ENCODE measurements at places on chromosomes 1 and 21. TPM values are rescaled to one million over a fixed set of nuclear protein-coding genes. Genes with fewer than 3 reads are reported as not detected.

The GJC2 gene
- total RNA-seq, result 0.17 TPM

The SLC2A5 gene
- total RNA-seq, result not detected

The GFI1 gene
- total RNA-seq, result 44.2 TPM

The LCK gene
- 156 TPM for total RNA-seq

The GJA8 gene
- total RNA-seq, result not detected

The GDAP2 gene
- total RNA-seq, result 20.0 TPM

The DDR2 gene
- total RNA-seq, result 0.26 TPM

The TMEM51 gene
- total RNA-seq, result 0.15 TPM

The RNU1-3 gene
- 1,386 TPM for total RNA-seq

The RIPK4 gene
- total RNA-seq, result 0.49 TPM

The SNRPE gene
- 370 TPM for total RNA-seq

The KCNT2 gene
- not detected for total RNA-seq

The CELA3A gene
- not detected for total RNA-seq

GRCh38 chr1:221925947-221926346, 184.1 kb upstream of the DUSP10 start:
- no peak for DNase-seq

GRCh38 chr1:113809670-113810602, 2.3 kb downstream of the RSBN1 start:
- DNase-seq, result no peak

DNA sequence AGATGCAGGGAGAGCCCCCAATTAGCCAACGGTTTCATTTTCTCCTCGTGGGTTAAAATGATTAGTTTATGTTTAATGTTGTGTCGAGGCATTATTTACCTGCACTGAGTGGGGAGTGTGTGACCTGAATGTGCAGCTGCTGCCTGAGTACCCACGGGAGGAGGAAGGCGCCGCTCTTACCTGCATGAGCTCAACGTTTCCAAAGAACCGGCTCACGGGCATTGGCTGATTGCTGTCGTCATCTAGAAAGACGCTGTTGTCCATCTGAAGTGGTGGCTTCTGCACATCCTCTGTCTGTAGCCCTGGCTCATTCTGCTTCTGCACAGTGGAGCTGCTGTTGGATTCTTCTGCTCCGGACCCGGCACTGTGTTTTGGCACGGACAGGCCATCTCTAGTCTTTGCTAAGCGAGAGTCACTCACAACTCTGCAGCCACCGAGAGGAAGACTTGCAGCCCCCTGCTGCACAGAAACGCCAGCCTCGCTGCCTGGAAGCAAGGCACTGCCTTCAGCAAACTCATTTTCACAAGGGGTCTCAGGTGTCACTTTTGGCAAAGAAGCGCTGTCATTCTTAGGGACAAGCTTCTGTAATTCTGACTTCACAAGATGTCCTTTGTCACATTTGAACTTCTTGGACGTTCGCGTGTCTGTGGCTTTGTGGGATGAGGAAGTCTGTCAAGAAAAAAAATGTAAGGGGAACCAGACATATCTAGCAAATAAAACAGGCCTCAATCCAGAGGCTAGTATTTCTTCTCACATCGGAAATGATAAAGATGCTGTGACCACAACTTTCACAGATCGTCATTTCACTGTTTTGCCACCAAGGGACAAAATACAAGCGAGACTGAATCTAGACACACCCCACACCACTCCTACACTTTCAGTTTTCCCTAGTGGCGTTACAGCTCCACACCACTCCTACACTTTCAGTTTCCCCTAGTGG, 9.4 kb downstream of the C1orf174 start:
- no peak for DNase-seq

GRCh38 chr1:230281556-230281955, 144.6 kb downstream of the PGBD5 start:
- DNase-seq, result no peak

DNA sequence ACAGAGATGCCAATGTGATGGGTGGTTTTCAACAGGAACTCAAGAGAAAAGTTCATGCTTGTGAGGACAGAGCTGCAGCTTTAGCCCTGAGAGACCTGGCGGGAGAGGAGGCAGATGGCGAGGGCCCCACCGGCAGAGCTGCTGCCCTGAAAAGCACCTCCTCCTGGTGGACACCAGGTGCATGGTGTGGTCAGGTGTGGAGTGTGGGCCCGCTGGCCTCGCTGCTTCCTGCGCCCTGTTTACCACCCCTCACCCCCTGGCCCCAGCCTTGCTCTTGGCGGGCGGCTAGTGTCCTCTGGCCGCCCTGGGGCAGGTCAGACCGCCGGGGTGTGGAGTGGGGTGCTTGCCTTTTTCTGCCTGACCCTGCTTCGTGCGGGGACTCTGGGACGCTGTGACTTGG, 42.8 kb downstream of the PRKCZ start:
- DNase-seq, result no peak

DNA sequence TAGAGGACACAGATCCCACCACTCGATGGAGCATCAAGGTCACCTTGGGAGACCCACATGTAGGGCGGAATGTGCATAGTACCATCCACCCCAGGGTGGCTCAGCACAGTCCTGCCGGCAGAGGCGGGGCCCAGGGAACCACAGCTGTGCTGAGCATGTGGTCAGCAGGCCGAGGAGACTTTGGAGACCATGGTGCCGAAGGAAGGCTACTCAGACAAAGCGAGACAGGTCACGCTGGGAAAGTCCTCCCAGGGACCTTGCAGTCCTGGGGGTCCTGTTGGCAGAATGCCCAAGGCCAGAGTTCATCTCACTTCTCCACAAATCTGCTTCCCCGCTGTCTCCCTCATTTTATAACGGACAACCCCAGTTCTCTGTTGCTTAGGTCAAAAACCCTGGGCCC, 22.5 kb downstream of the WNT3A start:
- DNase-seq, result no peak

DNA sequence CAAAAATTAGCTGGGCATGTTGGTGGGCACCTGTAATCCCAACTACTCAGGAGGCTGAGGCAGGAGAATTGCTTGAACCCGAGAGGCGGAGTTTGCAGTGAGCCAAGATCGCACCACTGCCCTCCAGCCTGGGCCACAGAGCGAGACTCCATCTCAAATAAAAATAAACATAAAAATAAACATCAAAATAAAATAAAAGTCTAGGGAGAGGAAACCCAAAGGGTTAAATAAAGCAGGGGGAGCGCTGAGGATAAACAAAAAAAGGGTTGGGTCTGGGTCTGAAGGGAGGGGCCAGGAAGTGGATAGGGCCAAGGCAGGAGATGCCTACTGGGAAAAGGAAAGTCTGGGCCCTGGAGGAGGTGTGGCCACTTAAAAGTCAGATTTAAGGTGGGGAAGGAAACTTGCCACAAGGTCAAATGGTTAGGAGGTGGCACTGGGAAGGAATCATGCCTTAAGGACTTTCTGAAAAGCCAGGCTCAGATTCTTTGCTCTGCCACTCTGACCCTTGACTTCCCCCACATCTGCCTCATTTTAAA, 150.0 kb downstream of the ADSS2 start:
- no peak for DNase-seq

DNA sequence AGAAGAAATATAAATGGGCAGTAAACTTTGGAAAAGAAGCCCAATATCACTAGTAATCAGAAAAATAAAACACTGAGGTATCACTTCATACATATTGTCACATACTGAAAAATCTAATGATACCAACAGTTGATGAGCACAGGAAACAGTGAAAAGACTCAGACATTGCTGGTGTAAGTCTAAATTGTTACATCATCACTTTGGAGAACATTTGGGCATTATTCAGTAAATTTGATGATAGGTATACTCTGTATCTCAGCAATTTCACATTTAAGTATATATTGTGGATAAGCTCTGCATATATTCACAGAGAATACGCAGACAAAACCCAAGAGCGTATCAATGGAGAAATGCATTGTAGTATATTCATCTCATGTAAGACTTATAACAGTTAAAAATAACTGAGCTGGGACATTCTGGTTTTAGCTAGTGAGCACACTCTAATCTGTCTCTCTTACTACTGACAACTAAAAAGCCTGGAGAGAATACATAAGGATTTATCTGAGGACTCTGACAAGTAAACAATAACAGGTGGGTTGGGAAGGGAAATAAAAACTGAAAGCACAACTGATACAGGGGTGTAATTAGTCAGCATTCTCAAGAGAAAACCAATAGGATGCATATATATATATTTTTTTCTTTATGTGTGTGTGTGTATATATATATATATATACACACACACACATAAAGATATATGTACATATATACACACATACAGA, 212.7 kb upstream of the JUN start:
- no peak for DNase-seq

DNA sequence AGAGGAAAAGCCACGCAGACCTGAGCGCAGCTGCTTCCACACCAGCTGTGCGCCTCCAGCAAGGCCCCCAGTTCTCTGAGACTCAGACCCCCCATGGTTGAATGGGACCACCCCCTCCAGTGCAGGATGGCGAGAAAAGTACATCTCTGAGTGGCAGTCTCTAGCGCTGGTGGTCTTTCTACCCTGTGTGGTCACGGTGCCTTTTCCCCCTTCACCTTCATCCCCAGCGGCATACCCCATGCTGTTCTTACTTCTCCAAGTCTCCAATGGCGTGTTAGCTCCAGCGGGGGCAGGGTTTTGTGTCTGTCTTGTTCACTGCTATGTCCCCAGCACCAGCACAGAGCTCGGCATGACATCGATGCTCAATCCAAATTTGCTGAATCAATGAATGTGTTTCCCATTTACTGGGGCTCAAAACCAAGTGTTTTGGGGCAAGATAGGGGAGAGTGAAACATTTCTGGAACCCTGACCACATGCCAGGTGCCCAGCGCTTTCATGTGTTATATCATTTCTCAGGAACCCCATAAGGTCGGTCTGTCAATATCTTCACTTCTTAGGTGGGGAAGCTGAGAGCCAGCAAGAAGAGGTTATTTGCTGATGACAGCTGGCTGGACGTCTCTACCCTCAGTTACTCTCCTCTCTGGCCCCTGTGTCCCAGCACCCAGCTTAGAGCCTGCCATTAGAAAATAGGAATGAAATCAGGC, 959 bp upstream of the SDC3 start:
- peak; percentile 20 for DNase-seq

DNA sequence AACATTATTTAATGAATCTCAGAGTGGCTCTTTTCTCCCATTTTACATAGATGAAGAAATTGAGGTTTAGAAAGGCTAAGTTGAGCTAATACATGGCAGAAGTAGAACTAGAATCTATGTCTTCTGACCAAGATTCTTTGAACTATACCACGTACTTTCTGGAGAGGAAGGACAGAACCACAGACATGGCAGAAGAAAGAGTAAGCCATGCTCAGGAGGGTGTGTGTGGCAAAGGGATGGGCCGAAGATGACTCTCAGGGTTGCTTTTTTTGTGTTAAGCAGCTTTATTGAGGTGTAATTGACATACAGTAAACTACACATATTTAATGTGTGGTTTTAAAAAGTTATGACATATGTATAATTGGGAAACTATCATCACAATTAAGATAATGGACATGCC, 69.5 kb downstream of the PEX14 start:
- no peak for DNase-seq

DNA sequence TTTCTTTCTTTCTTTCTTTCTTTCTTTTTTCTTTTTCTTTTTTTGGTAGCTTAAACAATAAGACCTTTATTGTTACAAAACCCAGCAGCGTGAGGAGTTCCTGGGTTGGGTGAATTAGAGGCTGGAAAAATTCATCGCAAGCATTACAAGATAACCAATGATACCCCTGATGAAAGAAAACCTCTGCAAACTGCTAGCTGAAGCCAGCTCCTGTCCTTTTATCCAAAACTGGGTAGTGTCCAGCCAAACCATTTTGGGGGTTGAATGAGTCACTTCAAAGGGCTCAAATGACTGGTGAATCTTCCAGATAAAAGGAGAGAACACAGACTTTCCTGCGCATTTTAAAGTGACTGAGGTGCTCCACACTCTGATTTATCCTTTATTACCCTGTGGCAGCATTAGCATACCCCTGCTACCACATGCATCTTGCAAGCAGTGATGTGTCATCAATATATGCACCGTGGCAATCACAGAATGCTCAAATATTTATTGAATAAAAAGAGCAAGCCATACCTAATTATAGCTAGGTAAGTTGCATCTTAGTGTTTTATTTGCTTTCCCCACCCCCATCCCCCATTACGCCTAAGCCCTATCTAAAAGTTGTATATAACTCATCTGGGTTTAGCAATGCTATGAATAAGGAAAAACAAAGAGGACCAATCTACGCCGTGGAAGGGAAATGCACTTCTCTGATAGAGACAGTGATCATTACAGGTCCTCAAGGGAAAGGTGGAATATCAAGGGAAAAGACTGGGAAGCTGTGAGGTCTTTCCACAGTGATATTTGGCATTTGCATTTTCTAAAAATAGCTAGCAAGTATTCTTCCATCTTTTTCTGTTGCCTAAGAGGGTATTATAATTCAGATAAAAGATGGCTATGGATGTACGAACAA, 32.4 kb upstream of the CEP350 start:
- DNase-seq, result no peak

DNA sequence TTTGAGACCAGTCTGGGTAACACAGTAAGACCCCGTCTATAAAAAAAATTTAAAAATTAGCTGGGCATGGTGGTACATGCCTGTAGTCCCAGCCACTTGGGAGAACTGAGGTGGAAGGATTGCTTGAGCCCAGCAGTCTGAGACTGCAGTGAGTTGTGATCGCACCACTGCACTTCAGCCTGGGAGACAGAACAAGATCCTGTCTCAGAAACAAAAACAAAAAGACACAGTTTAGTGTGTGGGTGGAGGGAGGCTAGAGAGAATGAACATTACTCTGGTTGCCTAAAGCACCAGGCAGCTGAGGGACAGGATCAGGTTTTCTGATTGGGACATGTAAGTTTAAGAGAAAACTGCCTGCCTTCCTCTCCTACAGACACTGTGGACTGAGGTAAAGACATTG, 42.3 kb downstream of the VAMP4 start:
- DNase-seq, result no peak

- peak; percentile 74 for DNase-seq
Measured at GRCh38 chr1:151539321-151540020, 638 bp upstream of the TUFT1 start.

GRCh38 chr1:201229771-201230635, 39.4 kb downstream of the IGFN1 start:
- no peak for DNase-seq

DNA sequence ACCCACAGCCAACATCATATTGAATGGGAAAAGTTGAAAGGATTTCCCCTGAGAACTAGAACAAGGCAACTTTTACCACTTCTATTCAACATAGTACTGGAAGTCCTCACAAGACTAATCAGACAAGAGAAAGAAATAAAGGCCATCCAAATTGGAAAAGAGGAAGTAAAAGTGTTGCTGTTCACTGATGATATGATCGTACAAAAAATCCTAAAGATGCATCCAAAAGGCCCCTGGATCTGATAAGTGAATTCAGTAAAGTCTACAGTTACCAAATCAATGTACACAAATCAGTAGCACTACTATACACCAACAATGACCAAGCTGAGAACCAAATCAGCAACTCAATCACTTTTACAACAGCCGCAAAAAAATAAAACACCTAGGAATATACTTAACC, 28.3 kb downstream of the RAB3GAP2 start:
- no peak for DNase-seq

All from activated naive CD4-positive, alpha-beta T cell treated with anti-CD3 and anti-CD28 coated beads for 36 hours (primary cell).